ENCODE measurements at places on chromosomes 3 and 15.

GRCh38 chr3:53803124-53803815 lies 42.9 kb downstream of the CHDH start:
- DNase-seq: no peak

DNA sequence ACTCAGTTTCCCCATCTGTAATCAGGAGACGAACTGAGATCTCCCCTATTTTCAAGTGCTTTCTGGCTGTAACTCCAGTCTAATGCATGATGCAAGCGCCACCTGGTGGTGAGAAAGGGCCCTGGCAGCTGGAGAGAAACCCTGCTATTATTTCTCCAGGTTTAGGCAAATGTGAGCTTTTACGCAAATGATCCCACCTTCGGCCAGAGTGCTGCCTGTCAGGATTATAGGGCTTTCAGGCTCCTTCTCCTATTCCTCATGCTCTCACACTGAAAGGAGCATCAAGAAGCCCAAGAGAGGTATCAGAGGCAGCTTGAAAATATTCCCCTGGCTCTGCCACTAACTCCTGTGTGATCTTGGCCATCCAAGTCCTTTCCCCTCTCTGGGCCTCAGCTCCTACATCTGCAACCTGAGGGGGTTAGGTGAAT lies 93.9 kb upstream of the RASGRF1 start:
- DNase-seq: peak; percentile 38

DNA sequence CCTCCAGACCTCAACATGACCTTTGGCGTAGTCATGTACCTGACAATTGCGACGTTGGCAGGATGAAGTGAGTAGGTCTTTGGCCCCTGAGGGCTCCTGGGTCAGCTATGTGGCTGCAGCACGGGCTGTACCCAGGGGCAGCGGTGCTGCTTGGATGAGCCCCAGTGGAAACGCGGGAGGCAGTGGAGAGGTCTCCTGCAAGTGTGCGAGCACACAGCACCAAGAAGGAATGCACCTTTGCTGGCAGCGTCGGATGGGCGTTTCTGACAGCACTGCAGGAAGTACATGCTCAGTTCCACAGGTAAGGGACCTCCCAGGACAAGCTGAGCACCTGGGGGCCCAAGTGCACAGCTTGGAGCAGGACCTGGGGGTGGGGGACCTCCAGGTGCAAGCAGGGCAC lies 67.4 kb upstream of the UNC13C start:
- DNase-seq: no peak

DNA sequence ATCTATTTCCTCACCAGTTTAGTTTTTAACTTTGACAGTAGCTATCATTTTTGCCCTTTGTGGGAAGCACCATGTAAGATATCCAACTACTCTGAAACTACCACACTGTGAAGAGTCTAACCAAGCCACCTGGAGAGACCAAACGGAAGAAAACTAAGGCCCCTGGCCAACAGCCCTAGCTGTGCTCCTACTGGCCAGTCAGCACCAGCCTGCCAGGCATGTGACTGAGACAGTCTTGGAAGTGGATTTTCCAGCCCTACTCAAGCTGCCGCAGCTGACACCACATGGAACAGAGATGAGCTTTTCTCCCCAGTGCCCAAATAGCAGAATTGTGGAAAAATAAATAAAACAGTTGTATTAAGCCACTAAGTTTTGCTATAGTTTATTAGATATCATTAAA lies 2.9 kb upstream of the TBC1D5 start:
- no peak for DNase-seq

GRCh38 chr3:110656394-110657025 lies 415.1 kb upstream of the NECTIN3 start:
- no peak for DNase-seq

GRCh38 chr3:44342176-44342790 lies 3.7 kb downstream of the TCAIM start:
- DNase-seq: no peak

- no peak for DNase-seq
These were observed 21.8 kb upstream of the MUSTN1 start for GRCh38 chr3:52856666-52857065.

GRCh38 chr3:106104078-106104477 lies 235.3 kb upstream of the CBLB start:
- DNase-seq: no peak

DNA sequence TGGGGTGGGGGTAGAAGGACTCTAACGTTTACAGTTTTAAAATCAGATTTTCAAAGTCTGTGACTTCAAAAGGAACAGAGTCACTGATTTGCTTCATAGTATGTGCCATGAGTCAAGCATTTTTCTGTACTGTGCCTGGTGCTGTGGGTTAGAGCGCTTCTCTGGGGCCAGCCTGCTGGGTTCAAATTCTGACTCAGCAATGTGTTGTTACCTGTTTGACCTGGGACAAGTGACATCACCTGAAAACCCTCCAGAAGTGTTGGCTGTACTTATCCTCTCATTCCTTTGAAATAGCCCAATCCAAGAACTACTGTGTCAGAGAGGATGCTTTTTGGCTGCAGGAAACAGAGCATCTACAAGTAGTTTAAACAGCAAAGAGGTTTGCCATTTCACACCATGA lies 101.7 kb downstream of the LSM3 start:
- no peak for DNase-seq

DNA sequence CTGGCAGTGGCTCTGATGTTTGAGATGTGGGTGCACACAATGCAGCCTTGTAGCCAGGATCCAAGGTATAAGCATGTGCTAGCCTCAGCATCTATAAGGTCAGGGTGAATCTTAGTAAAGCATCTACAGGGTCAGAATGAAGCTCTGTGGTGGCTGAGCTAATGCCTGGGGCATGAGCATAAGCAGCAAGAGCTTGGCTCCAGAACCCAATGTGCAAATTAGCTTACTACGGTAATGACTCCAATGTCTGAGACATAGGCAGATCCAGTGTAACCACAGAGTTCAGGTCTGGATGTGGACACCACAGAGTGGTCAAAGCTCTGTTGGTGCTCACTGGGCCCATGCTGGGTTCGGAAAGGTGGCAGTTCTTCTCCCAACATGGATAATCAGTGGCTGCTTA lies 304.5 kb upstream of the NECTIN3 start:
- no peak for DNase-seq

DNA sequence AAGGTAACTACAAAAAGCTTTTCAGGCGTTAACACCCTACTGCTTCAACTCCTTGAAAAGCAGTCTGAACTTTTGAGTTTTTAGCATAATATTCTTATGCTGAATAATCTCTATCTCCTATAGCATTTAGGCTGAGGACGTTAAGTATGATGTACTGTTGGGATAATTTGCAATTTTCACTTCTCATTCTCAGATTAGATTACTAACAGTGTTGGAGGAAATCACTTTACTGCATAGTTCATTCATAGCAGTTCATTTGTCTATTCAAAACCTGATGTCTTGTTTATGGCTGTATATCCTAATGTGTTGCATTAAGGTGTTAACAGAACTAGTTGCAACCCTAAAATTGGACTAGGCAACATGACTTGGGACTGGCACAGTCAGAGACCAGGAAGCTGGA lies 983.1 kb downstream of the FHIT start:
- DNase-seq: no peak

GRCh38 chr3:13015286-13016082 lies 57.7 kb downstream of the IQSEC1 start:
- no peak for DNase-seq

DNA sequence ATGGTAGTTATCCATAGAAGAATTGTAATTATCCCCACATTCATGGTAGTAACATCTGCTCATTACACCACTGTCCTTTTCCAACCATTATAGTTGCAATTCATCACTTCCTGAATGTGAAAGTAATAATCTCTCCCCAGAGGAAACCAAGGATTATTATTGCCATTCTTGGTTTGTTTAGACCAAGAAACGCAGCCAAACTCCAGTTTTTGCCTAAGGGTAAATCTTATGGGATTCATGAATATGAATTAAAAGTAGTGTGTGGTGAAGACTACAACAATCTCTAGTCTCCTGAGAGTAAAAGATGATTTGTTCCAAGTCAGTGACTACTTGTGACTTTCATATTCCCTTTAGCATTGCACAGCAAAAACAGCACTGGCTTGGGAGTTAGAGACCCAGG lies 45.7 kb upstream of the ABI3BP start:
- no peak for DNase-seq

GRCh38 chr3:194206320-194206719 lies 70.4 kb downstream of the HES1 start:
- no peak for DNase-seq

- peak; percentile 18 for DNase-seq
These were observed 468 bp downstream of the UBP1 start for GRCh38 chr3:33439546-33440327.

GRCh38 chr15:35912196-35912595 lies 366.2 kb upstream of the DPH6 start:
- DNase-seq: no peak

- DNase-seq: no peak
These were observed 46.7 kb downstream of the UBE3A start for GRCh38 chr15:25391971-25392721.

DNA sequence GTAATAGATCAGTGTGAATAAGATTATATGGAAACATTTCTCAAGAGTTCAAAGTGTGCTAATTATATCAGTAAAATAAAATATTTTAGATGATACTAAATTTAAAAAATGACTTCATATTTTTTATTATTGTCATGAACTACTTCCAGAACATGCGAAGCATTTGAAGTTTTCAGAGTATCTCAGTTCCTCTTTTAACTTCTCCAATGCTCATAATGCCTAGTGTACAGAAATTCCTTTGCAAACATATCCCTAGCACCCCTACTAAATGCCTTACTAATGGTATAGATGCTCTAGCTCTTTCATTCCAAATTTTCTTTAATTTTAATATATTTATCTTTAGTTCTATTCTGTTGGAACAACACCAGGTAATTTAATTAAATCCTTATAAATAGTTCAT lies 580.4 kb downstream of the CADM2 start:
- DNase-seq: no peak

DNA sequence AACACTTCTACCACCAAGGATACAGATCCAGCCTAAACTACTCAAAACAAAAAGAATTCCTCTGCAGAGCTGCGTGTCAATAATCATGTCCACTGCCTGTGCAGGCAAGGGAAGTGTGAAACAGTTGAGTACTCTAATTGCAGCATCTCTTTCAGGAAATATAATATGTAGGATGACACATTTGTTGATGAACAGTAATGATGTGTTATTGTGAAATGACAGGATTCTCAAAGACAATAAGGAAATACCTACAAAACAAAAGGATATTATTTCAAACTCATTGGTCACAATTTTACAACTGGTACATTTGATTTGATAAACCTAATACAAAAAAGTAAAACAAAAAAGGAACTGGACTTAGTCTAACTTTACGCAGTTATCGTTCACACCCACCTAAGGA lies 4.4 kb downstream of the SPG11 start:
- DNase-seq: no peak

DNA sequence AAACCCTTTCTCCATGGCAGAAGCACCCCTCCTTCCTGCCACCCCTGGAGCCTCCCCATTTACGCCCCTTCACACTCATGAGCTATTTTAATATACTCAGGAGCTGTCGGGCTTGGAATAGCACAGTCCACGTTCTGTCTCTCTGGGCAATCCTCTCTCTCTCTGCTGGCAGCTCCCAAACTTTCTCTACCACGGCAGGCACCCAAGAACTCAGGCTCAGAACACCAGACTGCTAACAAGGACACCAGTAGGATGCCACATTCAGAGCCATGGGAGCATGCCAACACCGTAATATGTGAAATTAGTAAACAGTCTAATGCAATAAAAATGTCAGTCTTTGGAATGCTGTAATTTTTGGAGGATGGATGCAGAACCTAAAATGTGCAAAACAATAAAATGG lies 19.3 kb downstream of the TNFAIP8L3 start:
- DNase-seq: no peak

GRCh38 chr15:91975241-91975978 lies 121.9 kb downstream of the SLCO3A1 start:
- DNase-seq: no peak

DNA sequence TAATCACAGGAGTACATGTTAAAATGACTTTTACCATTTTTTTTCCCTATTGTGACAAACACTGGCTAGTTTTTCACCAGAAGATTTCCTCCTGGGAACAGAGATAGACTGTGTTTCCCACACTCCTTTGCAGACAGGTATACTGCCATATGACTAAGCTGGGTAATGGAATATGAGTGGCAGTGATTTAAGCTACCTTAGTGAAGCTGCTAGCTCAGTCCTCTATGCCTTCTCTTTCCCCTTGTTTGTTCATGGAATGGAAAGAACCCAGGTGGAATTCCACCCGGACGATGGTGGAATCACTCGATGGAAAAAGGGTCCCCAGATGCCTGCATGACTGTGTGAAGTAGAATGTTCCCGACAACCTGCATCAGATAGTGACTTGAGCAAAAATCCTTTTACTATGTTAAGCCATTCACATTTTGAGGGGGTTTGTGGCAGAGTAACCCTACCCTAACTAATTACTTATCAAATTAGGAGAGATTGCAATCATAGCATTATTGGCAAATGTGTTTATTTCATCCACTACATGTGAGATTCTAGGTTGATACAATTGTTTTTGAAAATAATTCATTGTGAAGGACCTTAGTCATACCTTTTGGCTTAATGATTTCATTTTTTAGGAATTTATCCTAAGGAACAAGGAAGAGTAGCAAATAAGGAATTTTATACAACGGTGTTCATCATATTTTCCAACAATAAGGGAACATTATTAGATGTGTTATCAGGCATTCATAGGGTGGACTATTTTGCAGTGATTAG lies 16.5 kb downstream of the THSD4 start:
- DNase-seq: no peak

GRCh38 chr3:117616227-117616626 lies 906.6 kb downstream of the TUSC7 start:
- DNase-seq: no peak

- no peak for DNase-seq
These were observed 3.0 kb upstream of the IL5RA start for GRCh38 chr3:3113042-3113709.

GRCh38 chr3:1477669-1478068 lies 384.8 kb downstream of the CNTN6 start:
- DNase-seq: no peak

DNA sequence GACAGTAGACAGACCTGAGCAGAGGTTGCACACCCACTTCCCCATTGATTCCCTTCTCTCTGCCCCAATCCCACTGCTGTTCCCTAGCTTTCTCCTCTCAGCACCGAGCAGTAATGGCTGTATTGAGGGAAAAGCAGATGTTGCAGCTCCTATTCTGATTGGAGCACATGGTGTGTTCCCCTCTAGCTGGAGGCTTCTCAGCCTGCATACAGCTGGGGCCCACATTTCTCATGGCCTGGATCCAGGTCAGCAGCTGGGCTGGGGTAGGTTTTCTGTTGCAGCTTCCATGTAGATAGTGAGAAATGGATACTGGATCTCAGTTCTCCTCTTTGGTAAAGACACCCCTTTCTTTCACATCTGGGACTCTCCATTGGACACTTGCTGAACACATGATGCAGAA lies 50.1 kb downstream of the RYR3 start:
- DNase-seq: no peak

DNA sequence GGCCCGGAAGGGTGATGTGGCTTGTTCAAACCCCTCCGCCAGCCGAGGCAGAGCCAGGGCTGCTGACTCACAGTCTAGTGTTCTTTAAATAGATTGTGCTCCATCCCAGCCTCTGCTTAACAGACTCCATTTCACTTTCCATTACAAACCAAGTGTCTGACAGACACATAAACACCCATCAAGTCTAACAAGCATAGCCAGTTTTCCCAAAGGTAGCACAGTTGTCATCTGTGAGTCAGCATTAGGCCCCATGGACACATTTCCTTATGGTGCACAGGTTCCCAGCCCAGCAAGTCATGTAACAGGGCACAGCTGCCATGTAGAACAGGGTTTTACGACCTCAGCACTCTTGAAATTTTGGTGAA lies 109.9 kb upstream of the RAP2B start:
- DNase-seq: no peak

All from stimulated activated CD8-positive, alpha-beta memory T cell treated with anti-CD3 and anti-CD28 coated beads, Interleukin-4, amount 100 ng/mL, for 1 hour (primary cell).